CD8-positive, alpha-beta memory T cell (primary cell): ENCODE measurements at places on chromosomes 1 and 21. TPM values are rescaled to one million over a fixed set of nuclear protein-coding genes. Genes with fewer than 3 reads are reported as not detected.

The CFAP74 gene
- not detected for polyA plus RNA-seq

DNA sequence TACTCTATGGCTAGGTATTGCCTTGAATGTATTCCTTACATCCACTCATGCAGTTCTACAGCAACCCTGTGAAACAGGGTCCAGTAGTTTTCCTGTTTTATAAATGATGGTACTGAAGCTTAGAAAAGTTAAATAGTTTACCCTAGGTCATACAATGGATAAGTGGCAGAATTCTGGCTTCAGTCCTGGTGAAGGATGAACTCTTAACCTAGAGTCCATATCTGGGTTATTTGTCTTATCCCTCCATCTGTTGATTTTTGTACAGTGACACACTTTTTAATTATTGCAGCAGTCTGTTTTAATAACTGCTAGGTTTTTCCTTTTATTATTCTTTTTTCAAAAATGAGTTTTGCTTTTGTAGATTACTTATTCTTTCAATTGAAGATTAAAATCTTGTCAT lies 263.9 kb downstream of the DNM3 start:
- H3K36me3 ChIP-seq = no peaks in the 10 kb centered on the region
- H3K4me3 ChIP-seq = no peak overlapping the region
- H3K4me1 ChIP-seq = no peaks in the 10 kb centered on the region
- no peak overlapping the region for H3K27ac ChIP-seq

The LRRC3 gene
- polyA plus RNA-seq = 0.17 TPM

The MYBPH gene
- not detected for polyA plus RNA-seq

The CLIC6 gene
- polyA plus RNA-seq = 0.08 TPM

- no peak overlapping the region for H3K4me3 ChIP-seq
- H3K27ac ChIP-seq = no peak overlapping the region
- DNase-seq = no peak
- no peaks in the 10 kb centered on the region for H3K27me3 ChIP-seq
- no peaks in the 10 kb centered on the region for H3K4me1 ChIP-seq
- no peaks in the 10 kb centered on the region for H3K36me3 ChIP-seq
Observed at GRCh38 chr1:21823206-21823979, 11.3 kb downstream of the LDLRAD2 start.

DNA sequence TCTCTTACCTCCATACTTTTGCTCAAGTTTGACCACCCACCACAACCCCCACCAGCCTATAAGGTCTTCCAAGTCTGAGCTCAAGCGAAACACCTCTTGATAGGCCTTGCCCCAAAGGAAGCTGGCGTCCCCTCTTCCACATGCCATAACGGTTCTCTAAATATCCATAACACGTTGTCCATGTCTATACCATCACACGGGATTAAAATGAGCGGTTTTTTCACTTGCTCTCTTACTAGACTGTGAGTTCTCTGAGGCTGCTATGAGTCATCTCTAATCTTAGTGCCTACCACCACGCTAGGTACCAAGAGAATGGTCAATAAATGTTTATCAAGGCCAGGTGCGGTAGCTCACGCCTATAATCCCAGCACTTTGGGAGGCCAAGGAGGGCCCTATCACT lies 41.0 kb downstream of the WASF2 start:
- H3K27me3 ChIP-seq = no peaks in the 10 kb centered on the region
- DNase-seq = no peak
- peaks cover 39% of the 10 kb centered on the region for H3K4me1 ChIP-seq
- H3K4me3 ChIP-seq = no peak overlapping the region

DNA sequence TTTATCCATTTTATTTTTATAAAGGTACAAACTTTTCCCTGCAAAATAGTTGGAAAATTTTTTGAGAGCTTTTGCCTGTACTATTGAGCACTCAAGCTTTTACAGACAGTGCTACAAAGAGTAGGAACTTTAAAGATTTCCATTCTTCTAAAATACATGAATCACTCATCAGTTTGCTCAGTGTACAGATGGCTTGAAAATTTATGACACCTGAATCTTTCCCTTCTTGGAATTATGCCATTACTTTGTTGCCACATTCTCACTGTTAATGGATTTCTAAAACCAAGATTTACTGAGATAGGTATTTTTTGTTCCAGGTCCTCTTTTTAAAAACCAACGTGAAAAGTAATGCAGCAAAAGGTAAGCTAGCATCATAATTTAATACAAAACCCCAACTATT lies 76.0 kb downstream of the GPATCH2 start:
- H3K4me1 ChIP-seq = no peaks in the 10 kb centered on the region
- no peaks in the 10 kb centered on the region for H3K27me3 ChIP-seq
- H3K4me3 ChIP-seq = no peak overlapping the region
- H3K36me3 ChIP-seq = no peaks in the 10 kb centered on the region
- no peak for DNase-seq

The SYCP1 gene
- polyA plus RNA-seq = not detected

- no peak overlapping the region for H3K4me3 ChIP-seq
- no peaks in the 10 kb centered on the region for H3K36me3 ChIP-seq
- no peaks in the 10 kb centered on the region for H3K4me1 ChIP-seq
- no peaks in the 10 kb centered on the region for H3K27me3 ChIP-seq
- no peak overlapping the region for H3K27ac ChIP-seq
- no peak for DNase-seq
Observed at GRCh38 chr21:46127239-46128105, 27.9 kb downstream of the FTCD start.

DNA sequence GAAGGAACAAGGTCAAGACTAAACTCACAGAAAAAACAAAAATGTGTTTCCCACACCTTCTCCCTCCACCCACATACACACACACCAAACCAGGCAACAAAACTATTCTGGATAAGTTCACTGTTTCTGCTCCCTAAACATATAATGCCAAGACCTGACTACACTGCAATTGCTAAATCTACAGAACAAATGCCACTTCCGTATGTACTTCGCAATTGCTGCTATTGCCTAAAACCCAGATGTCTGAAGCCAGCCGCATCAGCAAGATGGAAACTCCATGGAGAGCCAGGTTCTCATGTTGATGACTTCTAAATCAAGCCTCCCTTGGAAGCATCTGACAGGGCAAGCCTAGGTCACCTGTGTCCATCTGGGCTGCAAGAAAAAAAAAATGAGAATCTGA lies 8.3 kb upstream of the AIM2 start:
- no peaks in the 10 kb centered on the region for H3K36me3 ChIP-seq
- no peak overlapping the region for H3K4me3 ChIP-seq
- no peak for DNase-seq
- H3K27me3 ChIP-seq = no peaks in the 10 kb centered on the region
- H3K4me1 ChIP-seq = no peaks in the 10 kb centered on the region
- no peak overlapping the region for H3K27ac ChIP-seq

DNA sequence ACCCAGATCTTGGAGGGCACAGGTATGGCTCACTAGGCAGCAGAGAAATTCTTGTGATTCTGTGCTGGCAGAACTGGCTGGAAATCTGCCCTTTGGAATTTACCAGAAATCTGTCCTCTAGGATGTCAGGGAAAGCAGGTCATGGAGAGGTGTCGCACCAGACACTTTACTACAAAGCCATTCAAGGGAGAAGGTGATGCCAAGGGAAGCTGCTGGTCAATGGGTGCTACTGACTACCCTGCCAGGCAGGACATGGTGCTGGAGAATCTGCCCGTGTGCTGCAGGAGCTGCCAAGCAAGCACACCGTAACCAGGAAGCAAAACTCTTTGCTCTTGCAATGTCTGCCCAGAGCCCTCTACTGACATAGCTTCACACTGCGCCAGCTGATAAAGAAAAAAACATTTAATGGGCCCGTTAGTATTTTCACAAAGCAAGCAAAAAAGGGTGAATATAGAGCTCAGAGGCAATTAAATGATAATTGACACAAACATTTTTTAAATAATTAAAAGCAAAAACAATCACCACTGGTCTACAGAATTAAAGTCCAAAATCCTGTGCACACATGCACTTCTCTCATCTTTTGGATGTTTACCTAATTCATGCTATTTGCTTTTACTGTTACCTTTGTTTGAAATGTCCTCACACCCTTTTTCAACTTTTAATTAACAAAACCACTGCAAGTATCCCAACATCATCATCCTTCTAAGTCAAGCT lies 7.2 kb upstream of the FBXO28 start:
- no peaks in the 10 kb centered on the region for H3K27me3 ChIP-seq
- H3K36me3 ChIP-seq = no peaks in the 10 kb centered on the region
- DNase-seq = no peak
- no peaks in the 10 kb centered on the region for H3K4me1 ChIP-seq
- H3K4me3 ChIP-seq = no peak overlapping the region

GRCh38 chr1:242467556-242468145 lies 56.8 kb downstream of the PLD5 start:
- no peak overlapping the region for H3K27ac ChIP-seq
- no peaks in the 10 kb centered on the region for H3K27me3 ChIP-seq
- no peaks in the 10 kb centered on the region for H3K36me3 ChIP-seq
- no peak overlapping the region for H3K4me3 ChIP-seq
- H3K4me1 ChIP-seq = no peaks in the 10 kb centered on the region

DNA sequence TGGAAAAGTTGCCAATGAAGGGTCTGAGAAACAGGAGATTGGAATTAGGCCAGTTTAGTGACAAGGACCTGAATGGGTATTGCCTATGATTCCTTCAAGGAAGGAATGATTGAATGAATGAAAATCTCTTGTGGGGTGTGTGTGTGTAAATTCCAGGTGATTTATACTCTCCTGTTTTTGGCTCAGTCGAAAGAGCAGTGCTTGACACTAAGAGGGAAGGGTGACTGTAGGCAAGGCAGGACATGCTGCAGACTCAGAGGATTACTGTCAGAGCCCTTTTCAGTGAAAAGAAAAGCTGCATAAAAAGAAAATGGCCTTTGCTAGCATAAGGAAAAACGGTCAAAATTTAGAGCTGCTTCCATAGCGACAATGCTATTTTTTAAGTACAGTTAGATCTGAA lies 30.1 kb downstream of the C1orf21 start:
- H3K27ac ChIP-seq = no peak overlapping the region
- DNase-seq = no peak
- H3K4me1 ChIP-seq = no peaks in the 10 kb centered on the region
- no peaks in the 10 kb centered on the region for H3K27me3 ChIP-seq

GRCh38 chr1:222339376-222339947 lies 208.4 kb downstream of the HHIPL2 start:
- no peak for DNase-seq
- H3K4me1 ChIP-seq = no peaks in the 10 kb centered on the region
- H3K36me3 ChIP-seq = no peaks in the 10 kb centered on the region
- H3K27ac ChIP-seq = no peak overlapping the region
- H3K4me3 ChIP-seq = no peak overlapping the region
- H3K27me3 ChIP-seq = no peaks in the 10 kb centered on the region

GRCh38 chr1:182281541-182281940 lies 110.0 kb downstream of the GLUL start:
- H3K36me3 ChIP-seq = no peaks in the 10 kb centered on the region
- H3K27me3 ChIP-seq = no peaks in the 10 kb centered on the region
- no peak for DNase-seq
- no peak overlapping the region for H3K4me3 ChIP-seq

The CLDN8 gene
- polyA plus RNA-seq = not detected

GRCh38 chr1:41696381-41696780 lies 211.9 kb upstream of the EDN2 start:
- no peak overlapping the region for H3K27ac ChIP-seq
- H3K36me3 ChIP-seq = no peaks in the 10 kb centered on the region
- no peak for DNase-seq
- no peak overlapping the region for H3K4me3 ChIP-seq
- H3K4me1 ChIP-seq = peaks cover 7% of the 10 kb centered on the region

The PFKFB2 gene
- 0.29 TPM for polyA plus RNA-seq

DNA sequence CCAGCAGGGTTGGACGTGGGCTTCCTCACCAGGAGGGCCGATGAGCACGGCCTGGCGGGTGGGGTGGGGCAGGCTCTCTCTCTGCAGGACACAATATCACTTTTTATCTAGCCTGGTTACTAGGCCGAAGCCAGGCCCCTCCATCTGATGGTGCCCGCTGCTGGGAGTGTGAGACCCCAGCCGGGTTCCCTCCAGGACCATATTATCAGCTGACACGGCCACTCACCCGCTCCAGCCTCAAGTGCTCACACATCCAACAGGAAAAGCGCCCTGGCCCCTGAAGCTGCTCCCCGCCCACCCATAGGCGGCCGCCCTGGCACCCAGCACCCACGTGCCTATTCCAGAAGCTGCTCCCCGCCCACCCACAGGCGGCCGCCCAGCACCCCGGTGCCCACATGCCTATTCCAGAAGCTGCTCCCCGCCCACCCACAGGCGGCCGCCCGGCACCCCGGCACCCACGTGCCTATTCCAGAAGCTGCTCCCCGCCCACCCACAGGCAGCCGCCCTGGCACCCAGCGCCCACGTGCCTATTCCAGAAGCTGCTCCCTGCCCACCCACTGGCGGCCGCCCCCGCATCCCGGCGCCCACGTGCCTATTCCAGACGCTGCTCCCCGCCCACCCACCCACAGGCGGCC lies 5.0 kb downstream of the SLC19A1 start:
- no peak overlapping the region for H3K27ac ChIP-seq
- no peaks in the 10 kb centered on the region for H3K27me3 ChIP-seq
- H3K4me3 ChIP-seq = no peak overlapping the region

- DNase-seq = no peak
- peaks cover 4% of the 10 kb centered on the region for H3K36me3 ChIP-seq
- H3K4me3 ChIP-seq = no peak overlapping the region
- H3K4me1 ChIP-seq = no peaks in the 10 kb centered on the region
Observed at GRCh38 chr1:172578586-172578985, 45.6 kb downstream of the SUCO start.

DNA sequence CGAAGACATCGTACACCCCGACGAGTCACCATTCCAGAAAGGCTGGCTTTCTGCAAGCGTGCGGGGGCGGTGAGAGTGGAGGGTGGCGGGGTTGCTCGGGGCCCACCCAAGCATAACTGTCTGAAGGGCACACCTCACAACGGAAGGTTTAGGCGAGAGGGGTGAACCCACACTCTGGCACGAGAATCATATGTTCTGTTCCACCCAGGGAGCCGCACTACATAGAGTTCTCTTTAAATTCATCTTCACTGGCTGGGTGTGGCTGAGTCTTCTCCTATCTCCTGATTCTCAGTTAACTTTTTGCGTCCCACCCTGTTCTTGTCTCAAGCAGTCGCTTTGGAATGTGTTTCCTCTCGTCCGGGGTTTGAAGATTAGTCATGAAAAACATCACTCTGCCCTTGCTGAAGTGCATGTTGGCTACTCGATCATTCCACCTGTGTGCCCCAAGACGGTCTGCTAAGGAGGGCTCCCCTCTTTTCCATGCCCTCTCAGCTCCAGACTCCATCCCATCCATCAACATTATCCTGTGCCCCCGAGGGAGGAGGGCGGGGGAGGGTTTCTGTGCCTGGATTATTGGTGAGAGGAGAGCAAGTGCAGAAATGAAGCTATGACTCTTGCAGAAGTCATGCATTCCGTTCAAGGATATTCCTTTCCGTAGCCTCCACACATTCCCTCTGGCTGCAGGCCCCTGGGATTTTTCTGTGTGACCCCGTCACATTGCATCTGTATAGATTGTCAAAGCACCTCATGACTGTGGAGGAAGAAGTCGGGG lies 53.5 kb upstream of the CD34 start:
- H3K27ac ChIP-seq = no peak overlapping the region
- no peaks in the 10 kb centered on the region for H3K36me3 ChIP-seq
- no peak overlapping the region for H3K4me3 ChIP-seq
- no peak for DNase-seq
- peaks cover 5% of the 10 kb centered on the region for H3K27me3 ChIP-seq

The RBP7 gene
- polyA plus RNA-seq = not detected
